ENCODE measurements at places on chromosomes 12 and 14. TPM values are rescaled to one million over a fixed set of nuclear protein-coding genes. Genes with fewer than 3 reads are reported as not detected.

ADAM21 gene
- 0.34 TPM for total RNA-seq

PPP1R36 gene
- total RNA-seq: 0.56 TPM

RNASE4 gene
- 133 TPM for total RNA-seq

SUOX gene
- 18.5 TPM for total RNA-seq

PAWR gene
- 8.7 TPM for total RNA-seq

KRT85 gene
- total RNA-seq: not detected

ART4 gene
- total RNA-seq: 15.6 TPM

SLC38A4 gene
- total RNA-seq: 0.12 TPM

GPR84 gene
- not detected for total RNA-seq

CAPS2 gene
- 2.4 TPM for total RNA-seq

TSPAN11 gene
- 0.44 TPM for total RNA-seq

ZNF740 gene
- total RNA-seq: 7.5 TPM
